Activated CD8-positive, alpha-beta memory T cell treated with anti-CD3 and anti-CD28 coated beads, Interleukin-2, amount 50 U/mL, for 4 hours (primary cell): ENCODE measurements at places on chromosomes 3 and 15.

DNA sequence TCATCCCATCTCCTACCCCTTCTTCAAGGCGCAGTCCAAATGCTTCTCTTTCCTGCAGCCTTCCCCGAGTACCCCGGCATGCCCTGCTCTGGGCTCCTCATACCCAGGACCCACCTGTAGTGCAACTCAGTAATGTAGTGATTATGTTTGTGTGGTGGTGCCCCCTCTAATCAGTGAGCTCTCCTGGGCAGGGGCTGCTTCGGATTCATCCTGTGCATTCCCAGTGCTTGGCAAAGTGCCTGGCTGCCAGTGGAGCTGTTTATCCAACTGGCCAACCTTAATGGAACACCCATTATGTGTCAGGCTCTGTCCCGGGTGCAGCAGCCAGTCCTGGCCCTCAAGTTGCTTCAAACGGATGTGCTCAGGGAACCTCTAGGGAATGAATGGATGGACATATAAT lies 174.4 kb upstream of the LINGO1 start:
- DNase-seq, result no peak

DNA sequence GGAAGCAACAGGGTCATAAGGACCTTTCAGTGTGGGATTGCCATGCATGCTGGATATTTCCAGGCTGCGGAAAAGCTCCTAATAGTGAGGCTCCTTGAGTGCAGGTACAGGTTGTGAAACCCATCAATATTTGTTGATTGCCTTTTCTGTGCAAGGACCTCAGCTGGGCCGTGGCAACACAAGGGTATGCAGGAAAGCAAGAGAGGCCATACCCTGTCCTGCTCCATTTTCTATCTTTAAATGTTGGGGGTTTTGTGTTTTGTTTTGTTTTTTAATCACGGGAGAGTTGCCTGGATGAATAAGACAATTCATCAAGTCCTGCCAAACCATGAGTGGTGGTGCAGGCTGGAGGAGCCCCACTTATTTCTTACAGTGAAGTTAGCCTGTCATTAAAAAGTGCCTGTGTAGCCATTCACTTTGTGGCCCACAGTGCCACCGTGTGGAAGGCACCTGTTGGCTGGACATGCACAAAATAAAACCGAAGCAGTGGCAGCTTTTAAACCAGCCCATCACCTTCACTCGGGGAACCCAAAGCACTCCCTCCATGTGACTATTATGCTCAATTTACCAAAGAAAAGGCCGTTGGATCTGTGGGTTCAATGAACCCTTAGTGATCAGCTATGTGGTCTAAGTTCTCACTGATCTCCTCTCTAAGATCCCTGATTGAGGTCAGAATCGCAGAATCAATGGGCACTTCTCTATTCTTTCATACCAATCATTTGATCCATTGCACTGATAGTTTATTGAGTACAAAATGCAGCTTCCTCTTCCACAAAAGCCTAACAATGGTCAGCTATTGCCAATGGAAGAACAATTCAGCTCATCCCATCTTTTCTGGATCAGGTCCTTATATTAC lies 42.2 kb downstream of the CLDN18 start:
- DNase-seq, result no peak

GRCh38 chr15:83651541-83651940 lies 2.4 kb upstream of the ADAMTSL3 start:
- no peak for DNase-seq

GRCh38 chr3:65338571-65338970 lies 650.8 kb upstream of the ADAMTS9 start:
- no peak for DNase-seq

- no peak for DNase-seq
Measured at GRCh38 chr3:126419151-126419703, 24.5 kb downstream of the CFAP100 start.

DNA sequence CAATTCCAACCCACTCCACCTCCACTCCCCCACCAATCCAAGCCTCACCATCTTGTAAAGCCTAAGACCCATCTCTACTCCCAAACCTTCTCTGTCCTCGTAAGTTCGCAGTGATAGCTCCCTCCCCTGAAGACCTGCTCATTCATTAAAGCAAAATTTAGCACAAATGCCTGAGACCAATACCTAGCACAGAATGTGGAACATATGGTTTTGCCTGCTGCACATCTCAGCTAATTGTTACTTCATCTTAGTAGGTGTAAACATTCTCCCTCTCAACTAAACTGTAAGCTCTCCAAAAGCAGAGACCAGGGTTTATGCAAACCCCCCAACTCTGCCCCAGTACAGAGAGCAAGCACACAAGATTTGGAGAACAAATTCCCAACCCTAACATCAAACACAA lies 20.5 kb downstream of the DCLK3 start:
- DNase-seq, result no peak

GRCh38 chr3:134392336-134392983 lies 18.2 kb upstream of the AMOTL2 start:
- no peak for DNase-seq
